ENCODE measurements at places on chromosomes 3 and 15. TPM values are rescaled to one million over a fixed set of nuclear protein-coding genes. Genes with fewer than 3 reads are reported as not detected.
A peak's percentile ranks its signal among the peaks of the same experiment; 100 is the strongest.

GRCh38 chr15:92690395-92690794 is 34.8 kb upstream of the FAM174B start:
- no peak for DNase-seq

- no peak for DNase-seq
These were observed 116.6 kb upstream of the IQSEC1 start for GRCh38 chr3:13189639-13190377.

DNA sequence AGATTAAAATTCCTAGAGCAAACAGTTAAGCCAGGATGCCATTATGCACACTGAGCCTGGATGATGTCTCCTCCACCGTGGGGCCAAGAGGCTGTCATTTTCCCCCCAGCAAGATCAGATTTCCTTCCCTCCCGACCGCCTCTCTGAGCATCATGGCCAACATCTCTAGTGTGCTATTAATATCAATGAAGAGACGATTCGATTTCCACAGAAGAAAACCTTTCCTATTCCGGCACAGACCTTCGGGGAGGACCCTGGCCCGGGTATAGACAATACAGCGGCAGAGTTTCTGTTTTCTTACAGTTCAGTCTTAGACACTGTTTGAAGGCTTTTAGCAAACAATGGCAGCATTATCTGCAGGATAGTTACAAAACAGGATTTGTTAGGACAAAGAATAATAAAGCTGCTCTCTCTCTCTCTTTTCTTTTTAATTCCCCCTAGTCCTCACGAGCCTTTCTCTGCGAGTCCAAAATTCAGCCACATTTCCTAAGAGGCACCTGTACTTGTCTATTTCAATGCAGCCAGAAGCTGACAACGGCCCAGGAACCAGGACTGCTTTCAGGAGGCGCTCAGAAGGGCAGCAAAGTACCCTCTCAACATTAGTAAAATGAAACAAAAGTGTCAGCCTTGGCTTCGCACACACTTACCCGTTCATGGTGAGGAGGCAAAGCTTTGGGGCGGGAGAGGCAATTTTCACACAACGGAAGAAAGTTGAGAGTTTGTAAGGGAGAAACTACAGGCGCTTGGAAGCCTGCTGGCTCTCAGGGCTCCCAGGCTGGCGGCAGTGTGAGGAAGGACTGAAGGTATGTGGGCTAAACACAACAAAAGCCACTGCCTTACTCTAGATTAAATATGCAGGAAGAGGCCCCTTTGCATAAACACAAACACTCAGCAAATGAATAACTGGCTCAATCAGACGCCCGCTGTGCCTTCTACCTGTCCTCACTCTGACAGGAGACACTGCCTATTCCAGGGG is 278.0 kb downstream of the FOXP1 start:
- DNase-seq = no peak

GRCh38 chr15:99238849-99239248 is 10.5 kb downstream of the TTC23 start:
- no peak for DNase-seq

Gene ZPLD1
- not detected for total RNA-seq

Gene CCDC191
- total RNA-seq = 0.78 TPM

Gene ZNF501
- total RNA-seq = 4.8 TPM

DNA sequence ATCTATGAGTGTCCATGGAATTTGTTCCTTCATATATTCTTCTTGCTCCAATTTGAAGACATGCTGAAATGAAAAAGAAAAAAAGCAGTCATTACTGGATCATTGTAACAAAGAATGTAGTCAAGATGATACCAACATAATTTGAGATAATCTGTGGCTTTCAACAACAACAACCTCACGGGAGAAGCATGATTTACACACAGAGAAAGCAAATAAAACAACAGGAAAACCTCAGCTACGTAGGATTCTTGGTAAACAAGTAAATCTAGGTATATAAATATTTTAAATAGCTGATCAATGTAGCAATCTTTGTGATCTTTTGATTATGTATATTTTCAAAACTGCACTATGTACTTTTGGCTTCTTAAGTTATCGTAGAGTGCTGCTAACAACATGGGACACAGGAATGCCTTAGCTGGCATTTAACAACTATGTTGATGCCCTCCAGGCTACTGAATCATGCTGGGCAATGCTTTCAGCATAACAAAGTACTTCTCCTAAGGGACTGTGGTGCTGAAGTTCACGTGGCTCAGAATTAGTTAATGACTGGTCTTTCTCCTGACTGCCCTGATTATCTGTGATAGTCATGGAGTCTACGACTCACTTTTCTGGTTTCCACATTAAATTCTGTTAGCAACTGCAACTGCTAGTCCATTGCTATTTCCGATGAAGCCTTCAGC is 96.5 kb upstream of the MYO5C start:
- no peak for DNase-seq

Gene SLC28A2
- total RNA-seq = not detected

GRCh38 chr3:45224824-45225464 is 1.1 kb downstream of the TMEM158 start:
- DNase-seq = peak; percentile 47

DNA sequence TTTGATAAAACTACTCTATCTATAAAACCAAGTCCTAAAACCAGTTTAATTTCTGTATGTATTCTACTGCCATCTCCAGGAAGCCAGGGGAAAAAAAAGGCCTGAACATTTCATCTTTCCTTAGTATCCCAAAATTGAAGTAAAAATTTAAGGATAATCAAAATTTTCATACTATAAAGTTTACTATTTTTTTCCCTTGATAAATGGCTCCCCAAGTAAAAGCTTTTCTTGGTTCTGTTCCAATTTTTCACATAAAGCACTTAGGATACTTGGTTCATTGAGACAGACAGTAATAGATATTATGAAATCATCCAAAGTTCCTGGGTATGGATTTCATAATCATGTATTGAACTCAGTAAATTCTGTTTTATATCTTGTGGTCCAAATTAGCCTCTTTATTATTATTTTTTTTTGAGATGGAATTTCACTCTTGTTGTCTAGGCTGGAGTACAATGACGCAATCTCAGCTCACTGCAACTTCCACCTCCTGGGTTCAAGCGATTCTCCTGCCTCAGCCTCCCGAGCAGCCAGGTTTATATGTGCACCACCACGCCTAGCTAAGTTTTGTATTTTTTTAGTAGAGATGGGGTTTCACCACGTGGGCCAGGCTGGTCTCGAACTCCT is 34.5 kb downstream of the ICE2 start:
- DNase-seq = peak; percentile 64

GRCh38 chr3:197064771-197065170 is 35.2 kb upstream of the MELTF start:
- no peak for DNase-seq

GRCh38 chr15:99733268-99734039 is at the start of gene LYSMD4:
LYSMD4 (minus strand) TSS chr15:99733437; CDS start chr15:99731999, 1,438 bp downstream.
- DNase-seq = peak; percentile 98

- DNase-seq = no peak
These were observed 211.8 kb downstream of the TBC1D2B start for GRCh38 chr15:77865701-77866100.

Gene DCLK3
- total RNA-seq = not detected

Gene RPL15
- total RNA-seq = 1,186 TPM

- no peak for DNase-seq
These were observed 91.8 kb upstream of the ALDH1A3 start for GRCh38 chr15:100787567-100788417.

- DNase-seq = no peak
These were observed 419.9 kb upstream of the RARB start for GRCh38 chr3:25007974-25008658.

GRCh38 chr15:100348578-100348977 is 6.8 kb upstream of the ADAMTS17 start:
- no peak for DNase-seq

Gene VWA5B2
- 0.63 TPM for total RNA-seq

DNA sequence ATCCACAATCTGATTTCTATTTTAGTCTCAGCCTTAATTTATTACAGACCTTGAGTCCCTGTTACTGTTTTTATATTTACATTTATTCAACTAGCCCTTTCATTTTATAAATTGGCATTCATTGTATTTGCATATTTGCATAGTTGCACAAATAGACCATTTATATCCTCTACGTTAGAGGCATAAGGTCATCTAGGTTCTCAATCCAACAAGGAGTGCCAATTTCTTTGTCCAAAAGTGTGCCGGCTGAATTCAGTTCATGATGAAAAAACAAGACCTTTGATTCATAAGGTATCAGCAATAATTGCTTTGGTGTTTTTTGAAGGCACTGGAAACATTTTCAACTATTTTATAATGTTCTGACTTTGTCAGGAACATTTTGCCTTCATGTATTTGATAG is 33.9 kb upstream of the NANOGP8 start:
- no peak for DNase-seq

DNA sequence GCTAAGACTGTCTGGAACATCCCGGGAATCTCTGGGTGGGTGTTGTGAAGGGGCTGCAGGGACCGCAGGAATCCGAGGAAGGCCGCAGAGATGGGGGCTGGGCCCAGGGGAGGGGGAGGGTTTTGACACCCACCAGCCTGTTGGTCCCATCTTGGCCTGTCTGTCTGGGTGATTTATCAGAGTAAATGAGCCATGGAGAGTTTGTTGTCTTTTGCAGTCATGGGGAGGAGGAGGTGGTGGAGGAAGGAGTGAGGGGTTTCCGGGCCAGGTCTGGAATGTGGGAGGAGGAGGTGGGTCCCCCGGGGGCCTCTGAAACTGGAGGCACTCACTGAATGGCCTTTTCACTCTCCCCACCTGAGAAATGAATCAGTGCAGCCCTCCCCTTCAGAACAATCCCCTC is 11.5 kb downstream of the SEMA3F start:
- no peak for DNase-seq

Gene IGSF10
- total RNA-seq = 0.70 TPM

- no peak for DNase-seq
These were observed 45.2 kb upstream of the BHLHE40 start for GRCh38 chr3:4934050-4934449.

- DNase-seq = peak; percentile 81
These were observed 77.5 kb downstream of the CCNL1 start for GRCh38 chr3:157082305-157082982.

Gene ROBO2
- 0.55 TPM for total RNA-seq

Gene CIAO2A
- 147 TPM for total RNA-seq

DNA sequence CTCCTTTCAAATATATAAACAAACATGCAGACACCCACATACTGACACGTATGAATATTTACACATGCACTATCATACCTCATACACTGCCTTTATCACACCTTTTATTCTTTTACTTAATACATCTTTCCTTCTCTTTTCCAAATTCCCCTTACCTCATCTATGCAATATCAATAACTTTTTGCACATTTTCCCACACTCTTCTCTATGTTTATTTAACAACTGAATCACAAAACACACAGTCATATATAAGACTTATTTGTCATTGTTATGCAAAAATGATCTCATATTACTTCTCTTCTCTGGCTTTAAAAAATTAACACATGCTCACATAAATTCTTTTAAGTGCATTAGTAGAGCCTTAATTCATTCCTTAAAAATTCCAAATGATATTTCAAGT is 461.4 kb downstream of the DIPK2A start:
- DNase-seq = no peak

- DNase-seq = peak; percentile 68
These were observed 88.6 kb upstream of the GSK3B start for GRCh38 chr3:120182613-120183511.

DNA sequence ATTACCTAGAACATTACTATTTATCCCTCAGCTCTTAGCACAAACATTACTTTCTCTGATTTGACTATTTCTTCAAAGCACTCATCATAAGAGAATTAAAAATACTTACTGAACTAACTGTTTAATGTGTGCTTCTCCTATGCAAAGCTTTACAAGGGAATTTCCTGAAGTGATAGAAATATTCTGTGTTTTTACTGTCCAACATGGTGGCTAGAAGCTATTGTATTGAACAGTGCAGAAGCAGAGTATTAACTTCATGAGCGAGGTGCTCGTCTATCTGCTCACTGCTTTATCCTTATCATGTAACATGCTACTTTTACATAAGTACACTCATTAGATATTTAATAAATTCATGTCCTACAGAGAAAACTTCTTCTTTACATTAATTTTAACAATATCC is 239.1 kb downstream of the ISL2 start:
- DNase-seq = peak; percentile 0

Gene TRPM1
- not detected for total RNA-seq
